ENCODE measurements at places on chromosomes 7 and 10.

- no peak overlapping the region for H3K27ac ChIP-seq
- no peaks in the 10 kb centered on the region for H3K27me3 ChIP-seq
- peaks cover 9% of the 10 kb centered on the region for H3K4me1 ChIP-seq
- H3K4me3 ChIP-seq, result no peak overlapping the region
- no peak for DNase-seq
Observed at GRCh38 chr10:73086816-73087215, 9.8 kb downstream of the P4HA1 start.

GRCh38 chr7:925601-926000 is 28.9 kb downstream of the ADAP1 start:
- H3K4me1 ChIP-seq, result peaks cover 34% of the 10 kb centered on the region
- H3K36me3 ChIP-seq, result no peaks in the 10 kb centered on the region
- no peak overlapping the region for H3K4me3 ChIP-seq
- DNase-seq, result peak; percentile 19
- peaks cover 27% of the 10 kb centered on the region for H3K27me3 ChIP-seq

DNA sequence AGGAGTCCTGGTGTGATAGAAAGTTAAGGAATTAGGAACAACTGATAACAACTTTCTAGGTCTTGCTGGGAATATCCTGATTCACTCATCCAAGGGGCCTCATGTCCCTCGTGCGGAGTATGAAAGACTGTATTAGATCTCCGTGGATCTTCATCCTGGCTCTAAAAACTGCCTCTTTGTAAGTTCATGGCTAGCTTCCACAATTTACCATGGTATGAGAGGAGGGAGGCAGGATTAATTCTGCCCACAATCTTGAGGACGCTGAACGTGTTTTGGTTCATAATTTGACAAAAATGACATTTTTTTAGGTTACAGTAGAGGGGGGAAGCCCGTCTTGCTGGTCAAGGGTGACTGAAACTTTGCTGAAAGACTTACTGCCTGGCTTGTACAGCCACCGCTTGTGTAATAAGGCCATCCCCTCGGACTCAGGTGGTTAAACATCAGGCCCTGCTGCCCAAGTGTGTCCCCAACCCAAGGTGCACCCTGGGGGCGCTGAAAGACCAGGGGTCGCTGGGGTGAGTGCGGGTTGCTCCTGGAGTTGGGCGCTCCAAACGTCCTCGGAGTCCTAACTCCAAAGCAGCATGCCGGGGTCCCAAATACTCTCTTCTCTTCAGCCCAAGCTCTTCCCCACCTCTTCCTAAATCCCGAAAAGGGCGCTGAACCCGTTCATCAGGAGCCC is 733 bp downstream of the HIBADH start:
- H3K27ac ChIP-seq, result peak overlapping the region; percentile 72
- peaks cover 4% of the 10 kb centered on the region for H3K27me3 ChIP-seq
- peak overlapping the region; percentile 80 for H3K4me3 ChIP-seq
- peak; percentile 28 for DNase-seq

DNA sequence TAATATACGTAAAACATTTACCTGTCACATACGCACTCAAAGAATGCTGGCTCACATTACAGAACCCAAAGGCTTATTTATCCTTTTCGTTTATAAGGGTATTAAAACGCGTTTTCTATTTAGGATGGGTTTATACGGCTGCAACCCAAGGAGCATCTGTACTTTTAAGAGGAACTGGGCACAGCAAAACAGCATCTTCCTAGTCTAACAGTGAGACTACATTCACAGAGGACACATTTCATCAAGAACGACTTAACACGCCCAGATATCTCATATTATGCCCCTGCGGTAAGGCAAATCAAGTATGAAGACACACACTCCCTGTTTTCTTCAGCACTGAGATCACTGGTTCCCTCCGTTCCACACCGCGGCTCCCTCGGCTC is 533 bp upstream of the DMTF1 start:
- H3K36me3 ChIP-seq, result peaks cover 23% of the 10 kb centered on the region
- H3K4me3 ChIP-seq, result peak overlapping the region; percentile 95
- DNase-seq, result no peak
- peak overlapping the region; percentile 97 for H3K27ac ChIP-seq

- H3K27me3 ChIP-seq, result no peaks in the 10 kb centered on the region
- no peak overlapping the region for H3K27ac ChIP-seq
- no peak overlapping the region for H3K4me3 ChIP-seq
- H3K4me1 ChIP-seq, result no peaks in the 10 kb centered on the region
Observed at GRCh38 chr7:2444476-2444875, 31.7 kb downstream of the GRIFIN start.

GRCh38 chr7:30707391-30708357 is 25.4 kb upstream of the CRHR2 start:
- H3K4me3 ChIP-seq, result no peak overlapping the region
- no peaks in the 10 kb centered on the region for H3K36me3 ChIP-seq
- no peaks in the 10 kb centered on the region for H3K4me1 ChIP-seq
- no peak for DNase-seq
- no peak overlapping the region for H3K27ac ChIP-seq

GRCh38 chr7:129950191-129950932 is 2.4 kb downstream of the UBE2H start:
- H3K27me3 ChIP-seq, result peaks cover 5% of the 10 kb centered on the region
- H3K36me3 ChIP-seq, result peaks cover 13% of the 10 kb centered on the region
- no peak overlapping the region for H3K27ac ChIP-seq
- H3K4me1 ChIP-seq, result peaks cover 20% of the 10 kb centered on the region

GRCh38 chr10:34922138-34922537 is 107.0 kb upstream of the PARD3 start:
- H3K4me1 ChIP-seq, result no peaks in the 10 kb centered on the region
- H3K27me3 ChIP-seq, result peaks cover 5% of the 10 kb centered on the region
- H3K4me3 ChIP-seq, result no peak overlapping the region
- H3K36me3 ChIP-seq, result no peaks in the 10 kb centered on the region
- DNase-seq, result no peak

- H3K27me3 ChIP-seq, result no peaks in the 10 kb centered on the region
- DNase-seq, result no peak
- H3K36me3 ChIP-seq, result no peaks in the 10 kb centered on the region
Observed at GRCh38 chr10:2222631-2223030, 485.3 kb upstream of the ADARB2 start.

DNA sequence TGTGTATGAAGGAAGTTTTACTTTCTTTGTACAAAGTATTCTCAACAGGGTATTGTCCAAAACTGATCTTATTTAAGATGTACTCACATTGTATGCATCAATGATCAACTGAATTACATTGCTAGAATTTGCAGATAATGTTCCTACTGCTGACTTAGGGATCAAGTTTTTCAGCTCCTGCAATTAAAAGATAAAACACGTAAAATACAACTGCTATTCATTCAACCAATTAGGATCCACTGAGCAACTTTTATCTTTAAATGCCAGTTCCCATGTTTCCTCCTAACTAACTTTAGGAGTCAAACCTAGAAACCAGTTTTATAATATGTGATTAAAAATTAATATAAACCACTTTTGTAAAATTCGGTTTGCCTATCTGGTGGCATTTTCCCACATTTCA is 35.9 kb downstream of the ITGB1 start:
- H3K4me3 ChIP-seq, result no peak overlapping the region

GRCh38 chr7:144787127-144787526 is 48.7 kb downstream of the TPK1 start:
- DNase-seq, result no peak
- H3K27ac ChIP-seq, result no peak overlapping the region
- no peak overlapping the region for H3K4me3 ChIP-seq
- no peaks in the 10 kb centered on the region for H3K36me3 ChIP-seq
- no peaks in the 10 kb centered on the region for H3K27me3 ChIP-seq

DNA sequence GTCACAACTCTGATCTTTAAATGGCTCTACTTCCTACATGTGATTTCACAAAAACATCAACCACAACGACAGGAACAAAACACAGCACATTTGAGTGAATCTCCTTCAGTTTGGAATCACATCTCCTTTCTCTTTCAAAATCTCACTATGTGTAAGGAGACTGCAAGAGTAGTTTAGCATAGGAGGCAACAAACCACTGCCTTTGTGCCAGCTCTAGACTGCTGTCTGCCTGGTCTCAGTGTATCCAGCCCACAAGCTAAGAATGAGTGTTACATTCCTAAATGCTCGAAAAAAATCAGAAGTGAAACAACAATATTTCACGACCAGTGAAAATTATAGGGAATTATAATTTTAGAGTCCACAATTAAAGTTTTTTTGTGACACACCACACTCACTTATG is 217.0 kb upstream of the STEAP4 start:
- H3K4me3 ChIP-seq, result no peak overlapping the region
- no peaks in the 10 kb centered on the region for H3K4me1 ChIP-seq
- H3K27ac ChIP-seq, result no peak overlapping the region
- H3K36me3 ChIP-seq, result no peaks in the 10 kb centered on the region
- DNase-seq, result no peak
- no peaks in the 10 kb centered on the region for H3K27me3 ChIP-seq

DNA sequence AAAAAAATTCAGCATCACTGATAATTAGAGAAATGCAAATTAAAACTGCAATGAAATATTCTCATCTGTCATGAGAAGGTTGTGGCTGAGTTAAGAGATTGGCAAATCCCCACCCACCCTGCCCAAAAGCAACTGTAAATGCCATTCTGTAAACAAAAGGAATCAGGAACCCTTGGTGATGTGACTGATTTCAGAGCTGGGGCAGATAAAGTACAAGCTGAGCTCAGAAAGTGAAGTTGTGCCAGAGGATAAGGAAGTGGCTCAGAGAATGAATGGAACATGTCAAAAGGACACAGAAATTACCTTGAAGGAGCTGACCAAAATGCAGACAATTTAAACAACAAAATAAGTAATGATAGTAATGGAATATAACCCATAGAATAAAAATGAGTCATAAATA is 32.7 kb upstream of the ARMS2 start:
- peak overlapping the region; percentile 83 for H3K27ac ChIP-seq
- no peak for DNase-seq
- H3K4me1 ChIP-seq, result peaks cover 59% of the 10 kb centered on the region

- no peak overlapping the region for H3K4me3 ChIP-seq
- H3K27ac ChIP-seq, result no peak overlapping the region
- no peaks in the 10 kb centered on the region for H3K27me3 ChIP-seq
- DNase-seq, result no peak
Observed at GRCh38 chr7:7720750-7721621, 2.6 kb upstream of the RPA3 start.

DNA sequence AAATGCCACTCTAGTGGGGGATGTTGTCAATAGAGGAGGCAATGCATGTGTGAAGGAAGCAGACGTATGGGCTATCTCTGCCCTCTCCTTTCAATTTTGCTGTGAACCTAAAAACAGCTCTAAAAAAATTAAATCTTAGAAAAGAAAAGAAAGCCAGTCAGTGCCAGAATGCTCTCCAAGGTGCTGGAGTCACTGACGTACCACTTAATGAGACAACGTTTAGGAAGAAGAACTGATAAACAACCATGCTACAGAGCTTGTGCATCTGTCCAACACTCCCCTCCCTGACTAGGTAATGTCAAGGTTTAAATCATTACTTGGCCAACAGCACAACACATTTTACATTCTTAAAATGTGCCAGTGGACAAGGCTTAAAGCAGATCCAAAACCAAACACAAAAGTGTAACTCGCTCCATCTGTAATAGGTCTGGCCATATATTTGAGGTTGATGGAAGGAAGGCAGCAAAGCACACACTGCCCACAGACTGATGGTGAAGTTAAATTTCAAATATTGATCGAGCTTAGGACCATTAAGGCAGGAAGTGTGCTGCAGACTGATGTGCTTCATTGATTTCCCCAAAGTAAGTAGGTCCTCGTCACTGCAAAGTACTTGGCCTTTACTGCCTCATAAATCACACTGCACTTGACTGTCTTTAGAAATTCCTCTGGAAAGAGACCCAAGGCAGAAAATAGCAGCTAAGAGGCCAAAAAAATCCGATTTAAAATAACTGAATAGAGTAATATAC is 15.5 kb downstream of the ARMH3 start:
- peaks cover 3% of the 10 kb centered on the region for H3K4me1 ChIP-seq
- DNase-seq, result no peak
- H3K4me3 ChIP-seq, result no peak overlapping the region
- H3K36me3 ChIP-seq, result peaks cover 18% of the 10 kb centered on the region

DNA sequence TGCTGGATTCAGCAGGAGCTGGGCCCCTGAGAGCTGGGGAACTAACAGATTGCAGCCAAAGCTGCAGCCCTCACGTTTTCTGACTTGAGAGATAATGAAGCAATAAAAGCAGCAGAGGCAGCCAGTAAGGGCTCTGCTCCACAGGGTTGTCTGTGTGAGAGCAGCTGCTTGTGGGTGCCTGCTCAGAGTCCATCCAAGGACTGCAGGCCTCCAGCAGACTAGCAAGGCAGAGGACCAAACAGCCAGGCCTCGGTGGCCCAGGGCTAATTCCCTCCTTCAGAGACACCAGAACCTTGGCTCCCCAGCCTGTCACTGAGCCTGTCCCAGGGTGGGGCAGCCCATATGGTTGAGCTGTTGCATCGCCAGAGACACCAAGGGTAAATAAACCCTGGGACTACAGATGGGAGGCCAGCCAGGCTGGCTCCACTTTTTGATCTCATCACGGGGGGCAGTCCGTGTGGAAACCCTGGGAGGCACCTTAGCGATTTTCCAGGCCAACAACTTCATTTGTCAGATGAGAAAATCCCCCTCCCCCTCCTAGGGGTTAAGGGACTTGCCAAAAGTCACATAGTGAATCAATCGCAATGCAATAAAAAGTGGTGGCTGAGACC is 229.2 kb downstream of the WDR11 start:
- H3K4me1 ChIP-seq, result no peaks in the 10 kb centered on the region
- H3K27me3 ChIP-seq, result no peaks in the 10 kb centered on the region
- no peak for DNase-seq

GRCh38 chr7:64183126-64183742 is 23.8 kb upstream of the ZNF735 start:
- no peaks in the 10 kb centered on the region for H3K4me1 ChIP-seq
- no peak overlapping the region for H3K27ac ChIP-seq
- no peaks in the 10 kb centered on the region for H3K36me3 ChIP-seq
- DNase-seq, result peak; percentile 27
- H3K27me3 ChIP-seq, result no peaks in the 10 kb centered on the region

GRCh38 chr10:42992957-42993390 is 83.9 kb upstream of the RET start:
- no peaks in the 10 kb centered on the region for H3K36me3 ChIP-seq
- no peak overlapping the region for H3K4me3 ChIP-seq
- peaks cover 5% of the 10 kb centered on the region for H3K27me3 ChIP-seq
- DNase-seq, result no peak
- H3K27ac ChIP-seq, result no peak overlapping the region

GRCh38 chr10:102729029-102730026 is 14.4 kb upstream of the WBP1L start:
- no peaks in the 10 kb centered on the region for H3K27me3 ChIP-seq
- no peak overlapping the region for H3K4me3 ChIP-seq
- H3K36me3 ChIP-seq, result peaks cover 19% of the 10 kb centered on the region
- no peak overlapping the region for H3K27ac ChIP-seq
- H3K4me1 ChIP-seq, result peaks cover 2% of the 10 kb centered on the region
- DNase-seq, result peak; percentile 76

GRCh38 chr10:51567271-51567670 is 132.1 kb downstream of the CSTF2T start:
- no peak for DNase-seq
- no peak overlapping the region for H3K27ac ChIP-seq
- no peaks in the 10 kb centered on the region for H3K27me3 ChIP-seq

GRCh38 chr10:80708808-80709207 is 171.1 kb downstream of the SH2D4B start:
- H3K4me1 ChIP-seq, result no peaks in the 10 kb centered on the region
- peaks cover 8% of the 10 kb centered on the region for H3K27me3 ChIP-seq
